NCI-H1048 (cell line): ENCODE measurements at places on chromosomes 1 and 21.

- no peak for DNase-seq
Observed at GRCh38 chr1:63817152-63817667, 43.4 kb downstream of the ROR1 start.

GRCh38 chr1:213687832-213688231 is 299.9 kb upstream of the PROX1 start:
- DNase-seq, result no peak

DNA sequence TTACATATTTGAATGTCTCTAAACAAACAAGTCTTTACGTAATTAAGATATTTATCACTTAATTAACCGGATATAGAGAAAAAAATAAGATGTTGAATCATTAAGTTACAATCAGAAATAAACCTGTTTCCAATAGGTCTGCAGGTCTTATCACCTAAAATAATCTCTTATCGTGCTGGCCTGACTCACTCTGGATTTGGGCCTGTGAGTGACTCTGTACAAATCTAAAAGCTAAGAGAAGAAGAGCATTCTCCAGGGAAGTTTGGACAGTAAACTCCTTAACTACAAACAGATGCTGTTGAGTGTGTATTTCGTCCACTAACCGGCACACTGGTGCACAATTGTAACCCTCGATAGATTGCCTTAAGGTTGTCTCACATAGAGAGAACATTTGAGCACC is 25.3 kb downstream of the CEP104 start:
- DNase-seq, result no peak

- DNase-seq, result no peak
Observed at GRCh38 chr21:42799948-42800347, 79.4 kb downstream of the WDR4 start.

GRCh38 chr1:88985032-88985431 is 7.4 kb downstream of the KYAT3 start:
- peak; percentile 74 for DNase-seq

- no peak for DNase-seq
Observed at GRCh38 chr1:23651069-23651808, 40.4 kb upstream of the RPL11 start.

GRCh38 chr21:31786164-31786920 is 54.4 kb upstream of the SCAF4 start:
- DNase-seq, result no peak

DNA sequence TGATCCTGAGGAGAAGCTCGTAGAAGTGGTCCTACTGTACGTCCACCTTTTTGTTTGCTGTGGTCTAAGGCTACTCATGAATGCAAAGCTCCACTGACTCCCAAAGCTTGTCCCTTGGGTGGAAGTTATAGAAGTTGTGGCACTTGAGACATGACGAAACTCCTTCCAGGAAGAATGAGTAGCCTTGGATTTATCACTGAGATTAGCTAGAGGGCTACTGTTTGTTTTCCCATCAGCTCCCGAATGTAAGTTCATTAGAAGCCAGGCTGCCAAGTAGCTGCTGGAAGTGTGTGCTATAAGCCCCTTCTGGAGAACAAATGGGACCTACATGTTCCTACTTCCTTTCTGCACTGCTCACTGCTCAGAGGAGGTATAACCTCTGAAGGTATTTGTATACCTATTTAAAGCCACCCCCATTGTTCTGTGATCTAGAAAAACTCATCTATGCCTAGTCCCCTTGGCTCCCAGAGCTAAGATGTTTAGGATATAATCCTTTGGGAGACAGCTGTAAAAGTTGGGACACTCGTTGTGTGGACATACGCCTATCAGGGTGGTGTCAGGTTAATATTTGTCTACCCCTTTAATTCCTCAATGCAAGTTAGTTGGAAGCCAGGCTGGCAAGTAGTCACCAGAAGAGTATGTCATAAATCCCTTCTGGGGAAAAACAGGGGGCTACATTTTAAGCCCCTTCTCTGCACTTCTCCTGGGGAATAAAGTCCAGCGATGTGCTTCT is 72.9 kb downstream of the SCMH1 start:
- DNase-seq, result no peak

DNA sequence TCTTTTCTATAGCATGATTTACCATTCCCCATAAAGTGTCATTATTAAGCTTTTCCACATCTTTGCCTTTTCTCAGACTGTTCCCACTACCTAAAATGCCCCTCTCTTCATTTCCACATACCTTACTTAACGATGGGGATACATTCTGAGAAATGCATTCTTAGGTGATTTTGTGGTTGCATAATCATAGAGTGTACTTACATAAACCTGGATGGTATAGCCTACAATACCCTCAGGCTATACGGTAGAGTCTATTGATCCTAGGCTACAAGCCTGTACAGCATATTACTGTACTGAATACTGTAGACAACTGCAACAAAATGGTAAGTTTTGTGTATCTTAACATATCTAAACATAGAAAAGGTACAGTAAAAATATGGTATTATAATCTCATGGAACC is 54.8 kb upstream of the MUTYH start:
- no peak for DNase-seq

DNA sequence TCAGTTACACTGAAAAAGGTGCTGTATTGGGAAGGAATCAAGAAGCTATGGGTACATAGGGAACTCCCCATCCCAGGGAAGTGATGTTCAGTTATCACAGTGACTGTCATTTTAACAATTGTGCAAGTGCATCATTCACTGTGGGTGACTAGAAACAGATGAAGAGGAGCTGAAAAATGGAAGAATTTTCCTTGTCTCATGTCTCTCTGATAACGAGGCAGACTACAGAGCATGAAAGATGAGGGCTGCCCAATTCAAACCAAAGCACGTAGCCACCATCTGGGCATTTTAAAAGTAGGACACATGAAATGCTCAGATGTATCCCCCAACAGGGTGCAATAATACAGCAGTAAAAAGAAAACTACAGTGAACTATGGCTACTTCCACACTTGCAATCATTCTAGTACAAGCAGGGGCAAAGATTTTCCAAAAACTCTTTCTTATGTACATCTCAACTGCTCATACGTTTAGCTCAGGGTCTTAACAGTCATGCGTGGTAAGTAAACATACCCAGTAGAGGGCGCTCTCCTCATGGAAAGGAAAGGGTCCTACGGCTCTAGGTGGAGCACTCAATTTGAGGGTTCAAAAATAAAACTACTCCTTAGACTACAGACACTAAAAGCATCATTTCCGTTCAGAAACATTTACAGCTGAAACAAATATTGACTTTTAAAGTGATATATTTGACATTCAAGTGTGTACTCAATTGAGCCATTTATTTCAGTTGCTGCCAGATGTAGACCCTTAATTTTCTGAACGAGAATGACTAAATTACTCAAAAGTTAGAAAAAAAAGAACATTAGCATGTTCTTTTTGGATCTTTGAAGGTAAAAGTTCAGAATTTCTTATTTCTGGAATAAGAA is 143.2 kb downstream of the KCTD3 start:
- DNase-seq, result peak; percentile 90

- DNase-seq, result peak; percentile 62
Observed at GRCh38 chr1:190754666-190755065, 277.0 kb upstream of the BRINP3 start.

GRCh38 chr1:25786887-25787759 is 12.9 kb upstream of the SELENON start:
- no peak for DNase-seq

DNA sequence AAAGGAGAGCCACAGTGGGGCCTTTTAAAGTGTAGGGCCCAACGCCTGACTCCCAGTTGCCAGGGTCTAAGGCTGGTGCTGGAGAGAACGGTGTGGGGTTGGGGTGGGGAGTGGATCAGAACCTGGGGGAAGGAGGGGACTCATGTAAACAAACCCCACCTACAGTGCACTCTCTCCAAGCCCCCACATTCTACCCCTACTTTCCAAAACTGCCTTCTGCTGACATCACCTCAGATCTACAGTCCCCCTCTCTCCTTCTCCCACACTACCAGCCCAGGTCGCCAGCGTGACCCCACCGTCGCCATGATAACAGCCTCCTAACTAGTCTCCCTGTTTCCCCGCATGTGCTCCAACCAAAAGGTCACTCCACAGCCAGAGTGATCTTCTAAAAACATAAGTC is 26.6 kb downstream of the TNNT2 start:
- DNase-seq, result no peak

- no peak for DNase-seq
Observed at GRCh38 chr1:192260076-192260475, 56.7 kb upstream of the RGS21 start.

- DNase-seq, result no peak
Observed at GRCh38 chr1:224168859-224169380, 14.1 kb upstream of the DEGS1 start.

DNA sequence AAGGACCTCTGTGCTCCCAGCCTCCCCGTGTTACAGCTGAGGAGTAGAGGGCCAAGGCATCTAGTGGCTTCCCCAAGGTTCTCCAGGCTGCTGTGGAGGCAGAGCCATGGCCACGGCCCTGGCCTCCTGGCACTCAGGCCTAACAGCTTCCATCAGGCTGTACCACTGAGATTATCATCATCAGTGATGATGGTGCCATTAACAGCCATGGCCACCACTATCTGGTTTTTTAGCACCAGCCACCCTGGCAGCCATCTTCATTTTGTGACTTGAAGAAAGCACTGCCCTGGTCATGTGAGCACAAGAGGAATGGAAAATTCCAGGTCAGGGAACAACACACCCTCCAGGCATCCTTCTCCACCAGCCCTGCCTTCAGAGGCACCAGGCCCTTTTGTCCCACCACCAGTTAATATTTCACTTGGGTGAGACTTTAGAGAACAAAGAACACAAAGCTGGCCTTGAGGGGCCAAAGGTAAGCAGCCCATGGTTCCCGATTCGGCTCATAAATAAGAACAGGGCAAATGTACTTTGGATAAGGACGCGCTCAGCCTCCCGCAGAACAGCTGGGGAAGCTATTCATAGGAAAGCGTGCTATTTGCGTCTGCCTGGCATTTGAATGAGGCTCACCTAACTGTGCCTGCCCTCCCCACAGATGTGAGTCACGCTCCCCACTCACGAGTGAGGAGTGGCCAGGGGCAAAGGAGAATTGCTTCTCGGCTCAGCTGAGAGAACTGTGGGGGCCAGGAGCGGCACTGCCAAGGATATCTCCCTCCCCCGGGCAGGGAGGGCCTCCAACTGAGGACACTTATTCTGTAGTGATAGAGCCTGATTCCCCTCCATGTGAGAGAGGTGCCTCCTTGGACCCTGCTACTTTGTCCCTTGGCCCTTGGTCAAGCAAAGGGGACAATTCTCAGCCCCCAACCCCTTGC is 95.6 kb downstream of the CD58 start:
- DNase-seq, result no peak

DNA sequence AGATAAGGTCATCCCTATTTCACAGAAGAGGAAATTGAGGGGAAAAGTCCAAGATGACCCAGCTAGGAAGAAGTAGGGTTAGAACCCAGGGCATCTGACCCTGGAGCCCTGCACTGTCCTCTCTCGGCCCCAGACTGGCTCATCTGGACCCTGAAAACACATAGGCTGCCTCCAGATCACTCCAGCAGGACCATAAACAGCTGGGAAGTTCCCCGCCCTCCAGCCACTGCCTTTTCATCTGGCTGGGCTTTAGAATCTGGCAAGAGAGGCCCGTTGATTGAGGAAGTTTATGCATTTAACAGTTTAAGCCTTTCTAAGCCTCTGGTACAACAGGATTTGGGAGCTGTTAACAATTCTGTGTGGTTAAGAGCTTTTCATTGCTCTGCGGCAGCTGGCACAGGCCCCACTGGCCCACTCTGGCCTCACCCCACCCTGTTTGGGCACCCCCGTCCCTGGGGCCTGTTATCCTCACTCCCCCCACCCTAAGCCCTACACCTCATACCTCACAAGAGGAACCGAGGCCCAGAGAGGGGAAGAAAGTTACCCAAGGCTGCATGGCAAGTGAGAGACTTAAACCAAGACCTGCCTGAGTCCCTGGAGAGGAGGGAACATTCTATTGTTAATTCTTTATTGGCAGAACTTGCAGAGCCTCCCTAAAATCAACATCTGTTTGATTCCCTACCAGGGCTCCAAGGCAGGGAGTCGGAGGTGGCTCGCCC is 84.2 kb downstream of the EPHB2 start:
- no peak for DNase-seq

DNA sequence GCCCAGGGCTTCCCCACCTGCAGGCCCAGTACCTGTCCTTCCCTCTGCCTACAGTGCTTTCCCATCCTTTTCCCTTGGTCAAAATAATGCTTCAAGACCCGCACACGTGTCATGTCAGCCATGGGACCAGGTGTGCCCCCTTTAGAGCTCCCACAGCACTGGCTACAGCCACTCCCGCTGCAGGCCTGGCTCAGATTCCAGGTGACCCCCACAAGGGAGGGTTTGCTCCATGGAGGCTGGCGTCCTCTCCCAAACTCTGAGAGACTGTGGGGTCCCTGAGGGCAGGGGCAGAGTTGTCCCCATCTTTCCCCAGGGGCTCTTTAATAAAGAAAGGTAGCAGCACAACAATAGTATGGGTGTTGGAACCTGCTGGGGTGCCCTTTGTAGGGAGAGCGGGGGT is 66.4 kb upstream of the RUNX3 start:
- DNase-seq, result no peak

DNA sequence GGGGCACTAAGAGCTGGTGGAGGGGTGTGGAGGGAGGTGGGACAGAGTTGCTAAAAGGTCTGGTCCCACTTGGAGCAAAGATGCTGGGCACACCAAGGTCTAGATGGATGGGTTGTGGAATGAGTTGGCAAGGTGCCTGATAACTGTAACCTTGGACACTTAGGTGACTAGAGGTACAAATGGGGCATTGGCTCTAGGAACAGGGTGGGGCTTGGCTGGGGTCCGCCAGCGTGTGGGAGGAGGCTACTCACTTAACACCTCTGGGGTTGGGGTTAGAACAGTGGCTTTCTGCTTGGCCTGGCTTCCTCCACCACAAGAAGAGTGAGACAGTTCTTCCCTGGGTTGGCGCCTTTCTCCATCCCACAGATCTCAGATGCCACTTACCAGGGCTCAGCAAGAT is 17.2 kb downstream of the KCNA2 start:
- no peak for DNase-seq

DNA sequence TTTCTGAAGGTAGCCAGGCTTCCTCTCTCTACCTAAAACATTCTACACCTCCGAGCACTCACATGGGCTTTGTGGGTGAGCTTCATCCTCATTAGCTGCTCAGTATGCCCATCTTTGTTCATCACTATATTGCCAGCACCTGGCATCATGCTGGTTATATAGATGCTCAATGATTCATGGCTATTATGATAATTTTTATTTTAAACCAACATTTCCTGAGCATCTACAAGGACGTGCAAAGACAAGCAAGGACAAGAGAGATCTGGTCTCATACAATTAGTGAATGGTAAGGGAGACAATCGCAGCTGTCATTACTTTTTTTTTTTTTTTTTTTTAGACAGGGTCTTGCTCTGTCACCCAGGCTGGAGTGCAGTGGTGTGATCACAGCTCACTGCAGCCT is 11.3 kb upstream of the QSOX1 start:
- no peak for DNase-seq

GRCh38 chr1:100353071-100353801 is 930 bp downstream of the CDC14A start:
- no peak for DNase-seq
